T-helper 2 cell (primary cell): ENCODE measurements at places on chromosomes 13 and 19.
A peak's percentile ranks its signal among the peaks of the same experiment; 100 is the strongest.

- DNase-seq, result no peak
These were observed 2.9 kb downstream of the TGFB1 start for GRCh38 chr19:41350735-41351338.

DNA sequence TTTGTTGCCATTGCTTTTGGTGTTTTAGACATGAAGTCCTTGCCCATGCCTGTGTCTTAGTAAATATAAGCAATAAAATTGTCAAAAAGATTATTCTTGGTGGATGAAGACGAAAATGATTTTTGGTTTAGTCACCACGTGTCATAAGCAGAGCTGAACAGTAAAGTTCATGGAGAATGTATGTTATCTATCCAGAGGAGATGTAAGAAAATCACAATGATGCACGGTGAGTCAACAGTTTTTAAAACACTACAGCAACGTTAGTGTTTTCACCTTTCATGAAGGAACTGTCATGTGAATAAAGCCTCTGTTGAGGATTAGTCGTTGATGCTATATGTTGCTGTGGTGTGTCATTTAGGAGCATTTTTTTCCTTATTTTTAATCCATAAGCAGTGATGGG is 137.6 kb downstream of the GPC6 start:
- DNase-seq, result no peak

DNA sequence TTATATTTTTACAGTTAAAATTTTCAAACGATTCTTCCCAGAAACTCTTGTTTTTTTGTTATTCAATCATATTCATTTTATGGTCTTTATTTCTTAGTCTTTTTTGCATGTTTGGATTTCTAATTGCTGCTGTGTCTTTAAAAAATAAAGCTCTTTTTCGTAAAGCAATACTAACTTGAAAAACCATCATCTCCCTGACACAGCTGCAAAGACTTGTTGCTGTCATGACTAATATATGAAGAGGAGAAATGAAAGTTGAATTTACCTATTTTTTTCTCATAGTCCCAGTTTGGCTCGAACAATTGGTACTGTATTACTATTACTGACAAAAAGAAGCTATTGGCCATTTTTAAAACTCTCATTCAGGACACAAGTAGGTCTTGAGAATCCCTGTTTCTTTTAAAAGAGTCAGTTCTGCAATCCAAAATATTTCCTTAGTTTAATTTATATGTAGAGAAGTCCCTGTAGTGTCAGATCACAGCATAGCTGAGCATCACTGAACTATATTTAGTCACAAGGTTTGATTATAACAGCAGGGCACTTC is 12.1 kb upstream of the SPART start:
- DNase-seq, result no peak

DNA sequence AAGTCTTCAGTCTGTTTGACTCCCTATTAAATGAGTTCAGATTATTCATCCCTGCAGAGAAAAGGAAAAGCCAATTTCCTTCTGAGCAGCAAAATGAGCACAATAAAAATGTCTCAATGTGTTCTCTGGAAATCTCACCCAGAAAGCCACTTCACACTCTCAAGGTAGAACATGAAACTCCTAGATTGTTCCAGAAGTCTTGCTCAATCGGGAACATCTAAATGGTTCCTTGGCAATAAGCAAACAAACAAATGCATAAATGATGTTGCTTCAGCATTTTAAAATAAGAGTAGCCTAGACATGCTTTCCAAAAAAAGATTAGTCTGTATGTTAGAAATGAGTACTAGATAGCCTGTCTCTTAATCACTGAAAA is 59.7 kb upstream of the TNFRSF19 start:
- DNase-seq, result no peak

DNA sequence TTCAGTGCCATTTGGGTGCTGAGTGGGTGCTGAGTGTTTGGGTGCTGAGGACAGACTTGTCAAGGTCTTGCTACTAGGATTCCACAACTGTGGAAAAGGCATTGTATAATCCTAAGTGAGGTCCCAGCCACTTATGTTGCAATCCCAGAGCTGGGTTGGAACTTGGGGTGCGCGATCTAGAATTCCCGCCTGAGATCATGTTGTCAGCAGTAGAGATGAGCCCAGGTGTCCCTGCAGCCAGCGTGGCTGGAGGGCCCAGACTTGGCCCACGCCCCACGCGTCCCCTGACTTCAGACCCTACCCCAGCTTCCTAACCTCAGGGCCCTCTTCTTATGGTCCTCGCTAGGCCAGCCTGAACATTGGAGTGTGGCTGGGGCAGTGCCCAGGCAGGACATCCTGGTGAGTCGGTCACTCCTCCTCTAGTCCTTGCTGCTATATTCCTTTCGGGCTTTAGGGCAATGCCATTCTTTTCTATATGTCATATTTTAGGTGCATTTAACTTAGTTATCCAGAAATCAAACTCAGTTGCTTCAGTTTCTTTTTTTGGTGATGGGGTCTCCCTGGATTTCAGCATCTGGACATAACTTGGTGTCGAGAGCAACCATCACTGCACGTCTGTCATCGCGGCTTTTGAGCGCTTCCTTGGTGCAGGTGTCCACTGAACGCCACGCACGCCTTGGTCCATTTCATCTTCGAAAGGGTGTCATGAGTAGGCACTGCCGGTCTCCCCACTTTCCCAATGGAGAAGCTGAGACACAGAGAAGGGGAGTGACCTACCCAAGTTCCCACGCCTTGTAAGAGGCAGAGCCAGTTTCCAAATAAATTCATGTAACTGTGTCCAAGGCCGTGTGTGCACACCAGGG is 46.4 kb upstream of the F7 start:
- no peak for DNase-seq

DNA sequence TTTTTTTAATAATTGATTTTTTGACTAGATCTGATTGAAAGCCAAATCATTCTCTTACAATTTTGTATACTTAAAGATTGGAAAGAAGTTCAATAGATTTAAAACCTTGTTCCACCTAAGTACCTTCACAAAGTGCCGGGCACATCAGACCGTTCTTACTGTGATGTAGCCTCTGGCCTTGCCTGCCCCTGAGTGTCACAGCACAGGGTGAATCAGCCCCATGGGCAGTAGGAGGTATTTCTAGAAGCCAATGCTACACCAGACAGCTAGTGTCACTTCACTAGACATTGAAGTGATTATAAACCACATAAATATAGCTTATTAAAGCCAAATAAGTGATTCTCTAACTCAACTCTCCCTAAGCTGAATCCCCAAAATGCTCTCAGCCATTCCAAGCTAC is 131.3 kb downstream of the LACC1 start:
- no peak for DNase-seq

- peak; percentile 64 for DNase-seq
These were observed 6.8 kb downstream of the ANO8 start for GRCh38 chr19:17327654-17328516.

GRCh38 chr19:32622002-32622401 is 41.0 kb downstream of the PDCD5 start:
- DNase-seq, result no peak

DNA sequence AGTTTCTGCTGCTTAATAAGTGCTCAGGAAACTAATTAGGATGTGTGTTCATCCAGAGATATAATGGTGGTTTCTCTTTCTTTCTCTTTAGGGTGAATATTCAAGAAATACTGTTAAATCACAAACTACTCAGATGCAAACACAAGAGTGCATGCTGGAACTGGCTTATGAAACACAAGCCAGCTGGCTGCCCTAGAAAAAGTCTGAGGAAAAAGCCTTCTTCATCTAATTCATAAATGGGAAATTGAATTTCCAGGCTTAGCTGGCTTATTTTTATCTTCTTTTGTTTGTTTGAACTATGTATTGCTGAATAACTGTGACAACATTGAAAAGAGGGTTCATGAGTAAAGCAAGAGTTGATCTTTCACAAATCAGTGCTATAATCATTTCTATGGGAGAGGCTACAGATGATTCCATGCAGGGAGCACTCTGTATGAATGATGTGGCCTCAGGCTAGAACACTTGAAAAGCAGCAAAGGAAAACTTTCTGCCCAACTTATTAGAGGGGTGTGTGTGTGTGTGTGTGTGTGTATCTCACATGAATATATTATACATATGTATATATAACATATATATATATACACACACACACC is 69.8 kb upstream of the SCEL start:
- no peak for DNase-seq

DNA sequence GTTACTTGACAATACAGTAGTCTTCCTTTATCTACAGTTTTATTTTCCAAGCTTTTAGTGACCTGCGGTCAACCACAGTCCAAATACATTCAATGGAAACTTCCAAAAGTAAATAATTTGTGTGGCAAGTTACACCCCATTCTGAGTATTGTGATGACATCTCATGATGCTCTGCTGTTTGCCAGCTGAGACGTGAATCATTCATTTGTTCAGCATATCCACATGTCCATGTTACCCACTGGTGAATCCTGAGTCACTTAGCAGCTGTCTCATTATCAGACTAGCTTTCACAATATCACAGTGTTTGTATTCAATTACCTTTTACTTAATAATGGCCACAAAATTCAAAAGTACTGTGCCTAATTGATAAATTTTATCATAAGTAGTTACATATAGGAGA is 179.8 kb downstream of the PRR20E start:
- no peak for DNase-seq

DNA sequence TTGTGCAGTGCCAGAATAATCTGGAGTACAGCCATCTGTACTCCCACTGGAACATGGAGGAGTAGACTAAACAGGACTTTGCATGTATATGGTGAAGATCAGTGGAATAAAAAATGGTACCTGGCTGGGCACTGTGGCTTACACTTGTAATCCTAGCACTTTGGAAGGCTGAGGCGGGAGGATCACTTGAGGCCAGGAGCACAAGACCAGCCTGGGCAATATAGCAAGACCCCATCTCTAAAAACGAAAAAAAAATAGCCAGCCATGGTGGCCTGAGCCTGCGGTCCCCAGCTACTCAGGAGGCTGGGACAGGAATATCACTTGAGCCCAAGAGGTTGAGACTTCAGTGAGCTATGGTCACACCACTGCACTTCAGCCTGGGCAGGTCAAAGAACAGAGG is 20.0 kb downstream of the UBA2 start:
- no peak for DNase-seq

GRCh38 chr19:3692141-3693024 is 7.9 kb downstream of the PIP5K1C start:
- no peak for DNase-seq

DNA sequence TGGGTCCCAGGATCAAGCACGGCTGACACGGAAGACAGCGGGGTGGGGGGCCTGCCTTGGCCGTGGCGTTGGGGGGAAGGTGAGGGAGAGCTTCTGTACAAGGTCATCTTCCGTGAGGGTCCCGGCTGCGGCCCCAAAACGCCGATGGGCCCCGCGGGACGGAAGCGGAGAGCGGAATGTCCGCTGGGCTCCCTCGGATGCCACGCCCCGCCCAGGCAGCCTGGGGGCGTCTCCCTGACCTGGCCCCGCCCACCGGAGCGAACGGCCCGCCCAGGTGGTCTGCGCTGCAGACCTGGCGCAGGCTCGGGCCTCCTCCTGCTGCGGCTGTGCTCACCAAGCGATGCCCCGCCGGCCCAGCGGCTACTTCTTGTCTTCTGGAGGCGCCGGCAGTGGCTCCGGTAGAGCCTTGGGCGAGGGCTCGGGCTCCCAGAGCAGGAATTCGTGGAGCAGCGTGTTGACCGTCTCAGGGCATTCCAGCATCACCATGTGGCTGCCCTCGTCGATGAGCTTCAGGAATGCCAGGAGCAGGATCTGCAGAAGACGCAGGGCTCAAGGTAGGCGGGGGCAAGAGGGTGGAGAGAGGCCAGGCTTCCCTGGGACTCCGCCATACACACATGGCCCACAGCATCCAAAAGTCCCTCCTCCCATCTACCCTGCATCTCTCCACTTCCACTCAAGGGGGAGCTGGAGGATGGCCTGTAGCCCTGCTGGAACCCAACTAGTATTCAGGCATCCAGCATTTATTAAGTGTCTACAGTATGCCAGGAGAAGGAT is 10.7 kb downstream of the ABHD8 start:
- DNase-seq, result peak; percentile 66

- no peak for DNase-seq
These were observed 10.6 kb upstream of the HIPK4 start for GRCh38 chr19:40400559-40400958.

GRCh38 chr13:28475916-28476725 is 18.8 kb downstream of the FLT1 start:
- DNase-seq, result no peak

DNA sequence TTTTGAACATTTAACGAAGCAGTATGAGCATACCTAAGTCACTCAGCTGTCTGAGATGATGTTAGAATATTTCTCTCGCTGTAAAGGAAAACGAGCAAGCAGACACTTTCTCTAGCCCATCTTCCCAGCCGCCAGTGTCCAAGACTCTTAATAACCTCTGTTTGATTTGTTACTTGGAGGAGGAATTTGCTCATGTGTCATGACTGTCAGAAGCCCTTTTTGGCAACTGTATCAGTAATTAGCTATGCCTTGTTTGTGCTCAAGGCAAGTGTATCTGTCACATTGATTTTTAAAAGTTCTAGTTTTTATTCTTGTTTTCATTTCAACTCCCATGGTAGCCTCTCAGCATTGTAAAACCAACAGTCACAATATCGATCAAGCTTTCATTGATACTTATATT is 828.4 kb upstream of the SLC10A2 start:
- no peak for DNase-seq

DNA sequence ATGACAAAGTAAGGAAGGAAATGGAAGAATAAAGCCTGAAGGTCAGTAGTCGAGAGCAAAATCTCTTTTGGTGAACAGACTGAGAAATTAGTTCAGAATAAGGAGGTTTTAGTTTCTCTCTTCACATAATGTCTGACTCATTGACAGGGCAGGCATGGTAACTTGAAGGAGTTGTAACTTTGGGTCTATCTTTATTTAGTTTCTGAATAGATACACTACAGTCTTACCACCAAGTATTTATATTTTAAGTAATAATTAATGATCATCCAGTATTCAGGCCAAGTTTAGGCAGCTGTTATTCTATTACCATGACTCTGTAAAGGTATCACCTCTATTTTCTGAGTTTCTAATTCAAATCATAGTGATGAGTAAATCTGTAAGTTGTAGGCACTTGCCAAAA is 219.9 kb downstream of the SPRY2 start:
- no peak for DNase-seq

DNA sequence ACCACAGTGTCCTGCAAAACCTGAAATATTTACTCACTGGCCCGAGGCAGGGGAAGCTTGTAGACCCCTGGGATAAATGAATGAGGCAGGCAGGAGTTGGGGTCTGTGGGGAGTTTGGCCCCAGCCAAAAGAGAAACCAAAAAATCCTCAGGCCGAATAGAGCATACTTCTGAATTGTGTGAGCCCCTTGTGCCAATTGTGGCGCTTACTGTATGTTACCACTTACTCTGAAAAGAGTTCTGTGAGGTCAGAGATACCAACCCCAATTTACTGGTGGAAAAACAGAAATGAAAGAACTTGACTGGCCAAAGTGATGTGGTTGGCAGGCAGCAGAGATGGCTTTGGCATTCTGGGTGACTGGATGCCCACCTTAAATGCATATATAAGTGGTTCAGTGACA is 6.9 kb downstream of the CARM1 start:
- DNase-seq, result peak; percentile 16

DNA sequence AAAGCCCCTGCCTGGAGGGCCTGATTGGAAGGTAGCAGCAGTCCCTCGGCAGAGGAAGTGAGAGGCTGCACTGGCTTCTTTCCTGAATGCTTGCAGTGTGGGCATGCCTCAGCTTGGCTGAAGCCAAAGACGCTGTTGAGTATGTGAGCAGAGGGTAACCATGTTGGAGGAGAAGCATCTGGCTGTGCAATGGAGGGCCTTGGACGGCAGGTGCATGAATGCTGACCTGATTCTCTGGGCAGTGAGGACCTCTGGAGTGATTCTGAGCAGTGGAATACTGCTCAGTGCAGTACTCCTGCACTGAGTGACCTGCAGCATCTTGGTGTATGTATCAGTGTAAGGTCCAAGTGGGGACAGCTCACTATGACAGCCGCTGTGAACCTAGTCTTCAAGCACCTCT is 46.9 kb downstream of the SOX1 start:
- no peak for DNase-seq
